ENCODE measurements at places on chromosomes 16 and 17. TPM values are rescaled to one million over a fixed set of nuclear protein-coding genes. Genes with fewer than 3 reads are reported as not detected.

- DNase-seq = peak; percentile 51
Measured at GRCh38 chr17:57009737-57010445, 32.0 kb downstream of the SCPEP1 start.

- DNase-seq = no peak
Measured at GRCh38 chr16:55824473-55825000, 8.4 kb downstream of the CES1 start.

DNA sequence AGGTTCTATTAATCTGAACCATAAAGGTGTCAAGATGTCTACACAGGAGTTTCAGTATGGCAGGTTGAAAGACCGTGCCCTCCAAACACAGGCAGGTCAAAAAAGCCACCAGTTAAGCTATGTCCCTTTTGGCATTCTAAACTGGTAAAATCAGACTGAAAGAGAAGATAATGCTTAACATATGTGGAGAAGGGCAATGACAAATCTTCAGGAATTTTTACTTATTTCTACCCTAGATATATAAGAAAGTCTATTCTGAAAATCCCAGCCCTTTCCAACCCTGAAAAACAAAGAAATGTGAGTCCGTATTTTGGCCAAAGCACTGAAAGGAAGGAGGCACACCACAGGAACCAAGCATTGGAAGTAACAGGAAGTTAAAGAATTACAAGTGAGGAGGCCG, 16.5 kb downstream of the AP1G1 start:
- DNase-seq = no peak

The IGSF6 gene
- 11.5 TPM for total RNA-seq

The FBXO39 gene
- total RNA-seq = 0.23 TPM

The RAB11FIP4 gene
- total RNA-seq = 37.6 TPM
